ENCODE measurements at places on chromosomes 7 and 10. TPM values are rescaled to one million over a fixed set of nuclear protein-coding genes. Genes with fewer than 3 reads are reported as not detected.

SPDYE2B gene
- total RNA-seq, result not detected

DNA sequence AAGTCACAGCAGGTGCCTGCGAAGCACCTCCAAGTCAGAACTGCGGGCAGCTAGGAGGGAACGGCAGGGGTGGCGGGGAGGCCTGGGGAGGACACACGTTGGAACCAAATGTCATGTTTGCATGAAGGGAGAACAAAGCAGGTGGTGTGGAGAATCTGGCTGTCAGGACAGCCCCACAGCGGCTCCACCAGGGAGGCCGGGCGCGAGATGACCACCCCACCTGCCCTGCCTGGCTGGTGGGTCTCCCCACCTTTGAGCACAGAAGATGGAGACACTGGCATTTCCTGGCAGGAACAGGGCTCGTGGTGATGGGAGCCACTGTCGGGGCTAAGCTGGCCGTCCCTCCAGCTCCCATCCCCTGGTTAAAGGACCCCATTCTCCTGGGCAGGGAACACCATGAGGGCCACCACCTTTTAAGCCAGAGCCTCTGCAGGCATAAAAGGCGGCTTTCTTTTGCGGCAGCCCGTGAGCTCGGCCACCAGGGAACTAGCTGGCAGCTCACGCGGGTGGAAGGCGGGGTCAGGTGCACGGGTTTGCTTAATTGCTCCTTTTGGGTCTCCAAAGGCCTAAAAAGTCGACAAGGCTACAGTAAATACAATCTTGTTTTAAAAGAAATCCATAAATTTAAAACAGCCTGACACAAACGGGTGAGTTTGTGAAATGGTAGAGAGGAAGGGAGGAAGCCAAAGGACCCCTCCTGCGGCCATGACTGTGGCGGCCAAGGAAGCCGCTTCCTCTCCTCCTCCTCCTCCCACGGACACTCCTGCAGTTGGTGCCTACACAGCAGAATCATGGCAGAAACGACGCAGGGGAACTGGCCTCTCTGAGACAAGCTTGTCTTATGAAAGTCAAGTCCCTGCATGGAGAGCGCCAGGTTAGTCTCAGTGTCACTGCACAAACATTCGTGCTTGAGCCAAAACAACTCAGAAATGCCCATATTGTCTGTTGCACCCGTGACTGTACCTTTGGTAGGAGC lies 213.8 kb downstream of the DNAJB6 start:
- no peak for DNase-seq

- DNase-seq, result no peak
These were observed 294.9 kb downstream of the GLRX3 start for GRCh38 chr10:130430852-130431704.

- no peak for DNase-seq
These were observed 98.2 kb downstream of the MAPK8 start for GRCh38 chr10:48404646-48405045.

GRCh38 chr7:66781408-66782090 lies 41.0 kb downstream of the RABGEF1 start:
- no peak for DNase-seq

- no peak for DNase-seq
These were observed 66.9 kb downstream of the STK17A start for GRCh38 chr7:43649755-43650274.

DNA sequence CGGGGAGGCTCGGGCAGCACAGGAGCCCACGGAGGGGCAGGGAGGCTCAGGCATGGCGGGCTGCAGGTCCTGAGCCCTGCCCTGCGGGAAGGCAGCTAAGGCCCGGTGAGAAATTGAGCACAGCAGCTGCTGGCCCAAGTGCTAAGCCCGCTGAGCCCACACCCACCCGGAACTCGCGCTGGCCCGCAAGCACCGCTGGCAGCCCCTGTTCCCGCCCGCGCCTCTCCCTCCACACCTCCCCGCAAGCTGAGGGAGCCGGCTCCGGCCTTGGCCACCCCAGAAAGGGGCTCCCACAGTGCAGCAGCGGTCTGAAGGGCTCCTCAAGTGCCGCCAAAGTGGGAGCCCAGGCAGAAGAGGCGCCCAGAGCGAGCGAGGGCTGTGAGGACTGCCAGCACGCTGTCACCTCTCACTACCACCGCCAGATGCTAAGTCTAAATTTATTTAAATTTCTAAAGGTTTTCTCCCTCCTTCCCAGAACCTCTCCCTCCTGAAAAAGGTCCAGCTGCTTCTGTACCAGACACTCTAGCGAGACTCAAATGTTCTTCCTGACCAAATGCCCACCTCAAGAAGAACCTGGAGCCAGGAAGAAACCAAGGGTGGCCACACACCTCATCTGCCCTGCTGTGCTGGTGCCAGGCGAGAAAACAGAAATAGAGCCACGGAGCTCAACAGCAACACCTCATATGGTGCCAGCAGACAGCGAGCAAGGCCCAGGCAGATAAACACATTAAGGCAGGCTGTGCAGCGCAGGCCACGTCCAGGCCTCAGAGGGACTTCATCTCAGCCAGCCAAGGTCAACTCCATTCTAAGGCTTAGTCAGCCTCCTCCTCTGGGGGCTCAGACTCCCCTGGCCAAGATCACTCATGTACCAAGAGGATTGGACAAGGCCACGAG lies 47.0 kb downstream of the KCNMA1 start:
- no peak for DNase-seq

DNA sequence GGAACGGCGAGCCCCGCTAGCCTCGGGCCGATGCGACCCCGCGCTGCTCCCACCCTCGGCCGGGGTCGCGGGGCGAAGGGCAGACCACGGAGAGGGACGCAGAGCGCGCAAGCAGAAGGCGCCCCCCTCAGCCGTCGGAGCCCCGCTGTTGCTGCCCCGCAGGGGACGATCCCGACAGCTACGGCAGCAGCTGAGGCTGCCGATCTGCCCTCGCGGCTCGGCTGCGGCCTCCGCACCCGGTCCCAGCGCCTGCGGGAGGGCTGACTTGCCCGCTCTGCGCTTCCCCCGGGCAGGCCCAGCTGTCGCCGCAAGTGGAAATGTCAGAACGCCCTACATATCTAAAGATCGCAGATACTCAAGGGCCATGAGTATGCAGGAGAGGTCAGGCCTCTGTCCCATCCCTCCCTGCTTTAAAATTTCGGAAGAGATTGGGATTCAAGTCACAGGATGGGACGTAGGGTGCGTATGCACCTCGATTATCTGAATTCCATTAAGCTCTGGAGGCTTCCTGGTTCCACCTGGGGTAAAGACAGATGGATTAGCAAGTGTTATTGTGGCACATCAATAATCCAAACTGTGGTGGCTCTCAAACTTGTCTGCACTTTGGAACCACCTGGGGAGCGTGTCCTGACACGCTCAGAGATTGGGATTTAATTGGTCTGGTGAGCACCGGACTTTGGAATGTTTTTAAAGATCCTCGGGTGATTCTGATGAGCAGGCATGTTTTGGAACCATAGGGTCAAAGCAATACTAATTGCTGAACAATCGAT lies at the start of gene CRPPA:
CRPPA (minus strand) TSS at position 206 of the 770 bp plus-strand sequence. CDS start 216 bp downstream, outside the sequence.
- DNase-seq, result peak; percentile 41

DNA sequence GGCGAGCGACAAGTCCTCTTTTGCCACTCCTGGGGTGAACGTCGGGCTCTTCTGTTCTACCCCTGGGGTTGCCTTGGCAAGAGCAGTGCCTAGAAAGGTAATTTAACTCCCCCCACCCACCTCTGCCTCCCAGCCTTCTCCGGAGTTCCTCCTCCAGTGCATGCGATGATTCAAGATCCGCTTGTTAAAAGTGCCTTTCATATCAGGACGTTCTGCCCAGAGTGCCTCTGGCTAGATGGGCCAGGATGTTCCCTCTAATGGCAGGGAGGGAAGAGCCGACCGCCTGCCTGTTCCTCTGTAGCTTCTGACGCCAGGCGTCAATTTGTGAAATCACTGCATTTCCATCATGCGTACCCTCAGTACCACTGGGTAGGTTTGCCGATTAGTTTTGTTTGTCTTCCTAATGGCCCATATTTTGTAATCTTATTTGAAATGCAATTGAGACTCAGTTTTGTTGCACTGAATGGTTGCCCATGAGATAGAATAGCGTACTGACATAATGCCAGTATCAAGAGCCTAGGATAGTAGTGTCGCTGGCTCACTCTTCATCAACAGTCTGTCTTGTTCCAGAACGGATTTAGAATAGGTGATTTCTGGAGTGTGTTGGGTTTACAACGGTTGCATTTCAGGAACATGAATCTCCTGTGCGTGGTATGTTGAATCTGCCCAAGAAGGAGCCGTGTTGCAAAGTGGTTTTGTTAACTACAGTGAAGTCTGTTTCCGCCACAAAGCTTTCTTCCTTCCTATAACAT lies 13.5 kb downstream of the ECHDC3 start:
- DNase-seq, result no peak

- DNase-seq, result no peak
These were observed 17.8 kb upstream of the ZKSCAN1 start for GRCh38 chr7:99997545-99998137.

SUV39H2 gene
- 38.4 TPM for total RNA-seq

GRCh38 chr7:19106241-19107080 lies 11.0 kb downstream of the TWIST1 start:
- no peak for DNase-seq

- DNase-seq, result no peak
These were observed 54.4 kb upstream of the CACNB2 start for GRCh38 chr10:18085855-18086254.

GRCh38 chr7:45971661-45972175 lies 50.6 kb upstream of the IGFBP3 start:
- no peak for DNase-seq

GRCh38 chr10:29835055-29835454 lies 200.3 kb upstream of the SVIL start:
- DNase-seq, result no peak

- no peak for DNase-seq
These were observed 316.3 kb downstream of the PARD3 start for GRCh38 chr10:34498821-34499220.

DNA sequence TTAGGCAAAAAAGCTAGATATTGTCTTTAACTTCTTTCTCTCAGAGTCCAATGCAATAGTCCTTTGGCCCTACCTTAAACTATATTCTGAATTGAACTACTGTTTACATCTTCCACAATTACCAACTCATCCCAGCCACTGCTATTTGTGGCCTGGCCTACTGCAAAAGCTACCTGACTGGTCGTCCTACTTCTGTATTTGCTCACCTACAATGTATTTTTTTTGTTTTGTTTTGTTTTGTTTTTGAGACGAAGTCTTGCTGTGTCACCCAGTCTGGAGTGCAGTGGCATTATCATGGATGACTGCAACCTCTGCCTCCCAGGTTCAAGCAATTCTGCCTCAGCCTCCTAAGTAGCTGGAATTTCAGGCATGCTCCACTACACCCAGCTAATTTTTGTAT lies 51.2 kb downstream of the ARL4A start:
- no peak for DNase-seq

- DNase-seq, result no peak
These were observed 24.7 kb downstream of the VWC2 start for GRCh38 chr7:49797987-49798660.

SYT15B gene
- 0.36 TPM for total RNA-seq

DNA sequence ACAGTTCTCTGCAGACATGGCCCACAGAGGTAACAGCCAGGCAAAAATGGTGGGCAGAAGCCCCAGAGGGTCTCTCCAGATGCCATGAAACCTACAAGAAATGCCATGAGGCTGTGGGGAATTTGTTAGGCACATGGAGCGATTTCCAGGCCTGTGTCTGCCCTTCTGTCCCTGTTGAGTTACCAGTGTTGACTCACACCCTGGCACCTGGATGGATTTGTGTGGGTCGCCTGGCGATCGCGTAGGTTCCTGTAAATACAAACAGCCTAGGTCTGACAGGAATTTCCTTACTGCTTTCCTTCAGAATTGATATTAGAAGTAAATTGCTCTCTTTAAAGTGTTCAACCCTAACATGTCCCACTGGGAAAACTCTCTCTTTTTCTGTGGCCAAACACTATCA lies 164.9 kb upstream of the EEPD1 start:
- DNase-seq, result no peak

GRCh38 chr7:105589356-105590077 lies 8.2 kb upstream of the EFCAB10 start:
- no peak for DNase-seq

DNA sequence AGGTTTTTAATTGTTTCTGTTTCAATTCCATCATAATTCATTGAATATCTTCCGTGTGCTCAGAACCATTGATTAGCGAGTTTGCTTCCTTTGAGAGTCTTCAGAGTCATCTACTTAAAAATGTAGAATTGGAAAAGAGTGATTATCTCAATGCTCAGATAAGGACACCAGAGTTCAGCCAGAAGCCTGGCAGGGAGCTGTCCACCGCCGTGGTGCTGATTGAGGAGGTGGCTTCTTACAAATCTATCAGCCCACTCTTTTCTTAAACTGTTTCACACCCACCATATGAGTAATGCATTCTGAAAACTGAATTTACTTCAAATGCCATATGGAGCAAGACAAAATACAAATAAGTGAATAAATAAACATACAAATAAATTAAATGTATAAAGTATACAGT lies 79.3 kb downstream of the INSYN2A start:
- peak; percentile 60 for DNase-seq

- DNase-seq, result no peak
These were observed 31.8 kb downstream of the GET4 start for GRCh38 chr7:908159-908581.

PCBD1 gene
- total RNA-seq, result 147 TPM

DNA sequence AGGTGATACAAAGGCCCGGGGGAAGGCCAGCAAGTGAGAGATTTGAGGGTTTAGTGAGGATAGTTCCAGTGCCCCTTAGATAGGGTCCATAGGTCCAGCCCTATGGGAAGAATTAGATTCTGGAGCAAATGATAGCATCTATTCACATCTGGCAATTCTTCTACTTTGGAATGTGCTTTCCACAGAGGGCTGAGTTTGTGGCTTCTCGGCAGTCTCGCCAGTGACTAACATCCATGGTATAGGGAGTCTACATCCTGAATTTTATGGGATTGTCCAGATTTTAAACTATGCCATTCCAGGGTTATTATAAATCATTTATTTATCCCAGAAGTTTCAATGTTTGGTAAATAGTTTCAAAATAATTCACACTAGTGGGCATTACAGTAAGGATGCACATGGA lies 207.3 kb upstream of the ADO start:
- no peak for DNase-seq

- no peak for DNase-seq
These were observed 47.9 kb downstream of the SP8 start for GRCh38 chr7:20738518-20739481.

GRCh38 chr10:2791774-2792443 lies 275.4 kb upstream of the PFKP start:
- no peak for DNase-seq

- DNase-seq, result no peak
These were observed 33.7 kb downstream of the CYP2C8 start for GRCh38 chr10:95035332-95036295.

Data from progenitor cell of endocrine pancreas (in vitro differentiated cells).